ENCODE measurements at places on chromosomes 7 and 10.

- DNase-seq, result no peak
Observed at GRCh38 chr7:25770670-25771069, 381.3 kb upstream of the NFE2L3 start.

DNA sequence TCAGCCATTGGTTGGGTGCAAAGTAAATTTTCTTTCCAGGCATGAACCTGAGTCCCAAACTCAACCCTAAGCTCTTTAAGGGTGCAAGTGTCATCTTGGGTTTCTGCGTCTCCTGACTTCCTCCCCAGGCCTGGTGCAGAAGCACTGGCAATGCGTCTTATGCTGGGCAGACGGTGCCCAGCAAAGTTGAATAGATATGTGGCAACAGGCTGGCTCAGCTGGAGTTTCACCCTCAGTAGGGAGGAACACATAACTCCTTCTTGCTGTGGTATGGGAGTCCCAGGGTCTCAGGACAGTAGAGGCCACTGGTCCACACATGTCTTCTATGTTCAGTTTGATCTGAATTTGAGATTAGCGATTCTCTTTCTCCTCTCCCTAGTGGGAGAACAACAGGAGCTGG, 181.3 kb downstream of the RPS24 start:
- DNase-seq, result no peak

DNA sequence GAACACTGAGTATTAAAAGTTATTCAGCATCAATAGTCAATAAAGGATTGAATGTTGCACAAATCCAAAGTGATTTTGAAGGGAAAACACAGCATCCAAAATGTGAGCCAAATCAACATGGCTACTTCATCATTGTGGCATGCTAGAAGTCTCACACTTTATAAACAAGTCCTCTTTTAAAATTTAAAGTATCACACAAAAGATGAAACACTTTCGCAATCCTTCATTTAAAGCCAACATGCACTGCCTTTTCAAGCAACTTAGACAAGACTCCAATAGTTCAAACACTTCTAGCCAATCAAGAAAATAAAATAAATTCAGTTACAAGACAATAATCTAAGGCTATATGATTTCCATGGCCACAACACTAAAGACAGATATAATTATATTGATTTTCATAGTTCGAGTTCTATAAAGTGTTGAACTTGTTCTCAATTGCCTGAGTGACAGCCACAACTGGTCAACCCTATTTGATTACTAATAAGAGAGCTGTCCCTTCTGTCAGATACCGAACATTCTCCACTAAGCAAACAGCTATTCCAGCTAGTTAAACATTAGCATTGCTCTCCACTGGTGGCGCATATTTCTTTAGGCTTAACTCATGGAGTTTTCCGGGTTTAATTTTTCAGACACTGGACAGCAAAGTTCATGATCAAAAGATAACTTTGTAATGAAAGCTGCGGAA, 8.3 kb downstream of the EBF3 start:
- DNase-seq, result no peak

- no peak for DNase-seq
Observed at GRCh38 chr10:96448021-96448457, 65.7 kb downstream of the TLL2 start.

- no peak for DNase-seq
Observed at GRCh38 chr7:137597856-137598255, 248.9 kb downstream of the DGKI start.

GRCh38 chr7:77474756-77475155, 58.6 kb upstream of the GSAP start:
- no peak for DNase-seq

Data from CD4-positive, alpha-beta memory T cell (primary cell).